ENCODE measurements at places on chromosomes 3 and 15. TPM values are rescaled to one million over a fixed set of nuclear protein-coding genes. Genes with fewer than 3 reads are reported as not detected.

The NUSAP1 gene
- total RNA-seq: 123 TPM

The MYL3 gene
- total RNA-seq: not detected

The SST gene
- not detected for total RNA-seq

GRCh38 chr3:31185062-31185357 lies 290.5 kb upstream of the GADL1 start:
- H3K4me1 ChIP-seq: no peaks in the 10 kb centered on the region
- no peak overlapping the region for H3K27ac ChIP-seq
- H3K27me3 ChIP-seq: peaks cover 5% of the 10 kb centered on the region

GRCh38 chr15:85002517-85002916 lies 20.9 kb downstream of the PDE8A start:
- no peaks in the 10 kb centered on the region for H3K36me3 ChIP-seq
- no peaks in the 10 kb centered on the region for H3K27me3 ChIP-seq
- H3K4me1 ChIP-seq: peaks cover 12% of the 10 kb centered on the region
- H3K27ac ChIP-seq: no peak overlapping the region
- no peak overlapping the region for H3K4me3 ChIP-seq
